Sigmoid colon (tissue), 7 donors: ENCODE measurements at places on chromosomes 2 and 18. TPM values are rescaled to one million over a fixed set of nuclear protein-coding genes. Genes with fewer than 3 reads are reported as not detected.

TMEM198 gene
- not detected for polyA plus RNA-seq

TEX261 gene
- 12.0 TPM for polyA plus RNA-seq

SCN2A gene
- polyA plus RNA-seq, result not detected

DCC gene
- polyA plus RNA-seq, result not detected

ATP8B1 gene
- polyA plus RNA-seq, result 24.3 TPM

DNA sequence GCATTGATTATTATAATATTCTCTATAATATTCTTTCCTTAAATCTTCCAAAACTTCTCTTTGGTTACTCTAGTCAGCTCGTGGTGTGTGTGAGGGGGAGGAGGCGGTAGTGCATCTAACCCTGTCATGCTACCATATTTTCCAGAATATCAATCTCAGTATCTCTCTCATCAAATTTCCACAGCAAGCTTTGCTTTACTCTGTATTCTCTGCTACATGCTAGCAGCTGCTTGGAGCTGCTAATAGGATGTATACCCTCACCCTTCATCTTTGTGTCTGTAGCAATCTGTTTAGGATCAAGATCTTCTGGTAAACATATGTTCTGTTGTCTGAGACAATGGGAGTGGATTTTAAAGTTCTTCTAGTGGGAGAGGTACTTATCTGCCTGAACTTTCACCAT, 303.8 kb upstream of the KLHL14 start:
- no peak for DNase-seq

GRCh38 chr2:218435003-218435982, 16.4 kb downstream of the VIL1 start:
- peak; percentile 61 for DNase-seq

- DNase-seq, result no peak
Observed at GRCh38 chr2:195392446-195393336, 264.3 kb upstream of the SLC39A10 start.

DNA sequence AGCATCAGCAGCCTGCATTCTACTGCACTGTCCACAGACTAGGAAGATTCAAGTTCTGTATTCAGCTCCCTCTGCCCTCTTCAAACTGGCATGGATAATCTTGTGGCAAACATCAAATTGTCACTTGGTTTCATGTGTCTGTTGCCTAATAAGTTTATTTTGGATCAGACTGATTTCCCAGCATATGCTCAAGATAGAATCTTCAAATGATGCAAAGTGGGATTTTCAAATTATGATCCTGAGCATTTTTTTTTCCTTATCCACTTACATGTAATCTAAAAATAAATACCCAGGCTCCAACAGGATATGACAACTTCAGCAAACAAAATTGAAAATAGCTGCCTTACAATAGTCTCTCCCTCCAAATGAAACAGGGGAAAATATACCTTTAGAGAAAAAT, 160.9 kb upstream of the VRK2 start:
- no peak for DNase-seq

- peak; percentile 86 for DNase-seq
Observed at GRCh38 chr2:128563348-128563687, 244.7 kb upstream of the HS6ST1 start.

- DNase-seq, result no peak
Observed at GRCh38 chr2:195961873-195962272, 106.8 kb downstream of the DNAH7 start.

DNA sequence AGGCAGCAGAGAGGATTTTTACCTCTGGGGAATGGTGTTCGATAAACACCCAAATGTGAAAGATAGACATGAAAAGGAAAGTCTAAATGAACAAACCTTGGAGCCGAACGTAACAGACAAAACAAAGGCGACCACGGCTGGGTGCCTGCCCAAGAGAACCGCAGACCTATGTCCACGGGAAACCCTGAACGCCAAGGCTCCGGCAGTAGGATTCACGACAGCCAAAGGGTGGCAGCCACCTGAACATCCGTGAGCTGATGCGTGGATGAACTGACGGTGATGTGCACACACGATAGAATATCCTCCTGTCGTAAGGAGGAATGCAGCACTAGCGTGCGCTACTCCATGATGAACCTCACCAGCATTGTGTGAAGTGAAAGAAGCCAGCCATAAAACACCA, 85.6 kb downstream of the MBP start:
- no peak for DNase-seq

- peak; percentile 83 for DNase-seq
Observed at GRCh38 chr18:12679183-12679786, 21.4 kb upstream of the SPIRE1 start.

- peak; percentile 52 for DNase-seq
Observed at GRCh38 chr18:69469444-69469919, 68.8 kb downstream of the DOK6 start.

- DNase-seq, result no peak
Observed at GRCh38 chr2:216546641-216547403, 48.2 kb downstream of the RPL37A start.

GRCh38 chr2:8679827-8680731, 1.8 kb upstream of the ID2 start:
- peak; percentile 77 for DNase-seq
